ENCODE measurements at places on chromosomes 1 and 21. TPM values are rescaled to one million over a fixed set of nuclear protein-coding genes. Genes with fewer than 3 reads are reported as not detected.
A peak's percentile ranks its signal among the peaks of the same experiment; 100 is the strongest.

DNA sequence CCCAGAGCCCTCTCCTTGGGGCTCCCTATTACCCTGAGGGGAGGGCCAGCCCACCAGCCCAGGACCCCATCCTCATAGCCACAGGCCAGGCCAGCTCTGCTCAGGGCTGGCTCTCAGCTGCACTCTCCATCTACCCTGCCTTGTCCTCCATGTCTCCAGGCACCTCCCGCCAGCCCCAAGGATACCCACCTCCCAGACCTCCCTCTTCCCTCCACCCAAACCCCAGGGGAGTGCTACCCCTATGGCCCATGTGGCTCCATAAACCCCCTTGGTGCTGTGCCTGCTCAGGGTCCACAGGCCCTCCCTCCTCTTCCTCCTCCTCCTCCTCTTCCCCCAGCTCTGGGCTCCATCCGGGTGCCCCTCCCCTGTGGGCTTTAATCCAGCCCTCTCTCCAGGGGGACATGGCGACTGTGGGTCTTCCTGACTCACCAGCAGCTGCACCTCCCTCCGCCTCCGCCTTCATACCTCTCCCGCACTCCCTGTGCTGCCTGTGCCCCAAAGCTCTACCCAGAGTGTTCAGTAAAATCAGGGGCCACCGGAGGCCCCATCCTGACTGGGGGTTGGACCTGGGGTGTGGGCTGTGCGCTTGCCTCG, 9.1 kb downstream of the YBEY start:
- DNase-seq, result no peak

GRCh38 chr1:10132852-10133251, 77.5 kb upstream of the KIF1B start:
- no peak for DNase-seq

- DNase-seq, result no peak
These were observed 103.8 kb downstream of the SPATA17 start for GRCh38 chr1:217734973-217735372.

DNA sequence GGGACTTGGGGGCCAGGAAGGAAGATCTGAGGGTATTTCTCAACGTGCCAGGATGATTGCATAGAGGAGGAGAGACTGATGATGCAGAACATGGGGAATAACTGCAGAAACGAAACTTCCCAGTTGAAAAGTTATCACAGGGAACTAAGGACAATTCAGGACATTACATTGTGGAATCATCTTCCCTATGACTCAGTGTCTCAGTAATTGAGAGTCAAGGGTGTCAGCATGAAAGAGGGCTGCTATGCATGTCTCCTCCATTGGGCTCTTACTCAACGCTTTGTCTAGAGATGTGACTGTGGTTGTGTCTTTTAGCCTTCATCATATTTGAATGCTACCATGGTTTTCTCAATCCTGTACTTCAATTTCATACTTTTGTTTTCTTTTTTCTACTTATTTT, 48.9 kb upstream of the PTGFR start:
- DNase-seq, result no peak

DNA sequence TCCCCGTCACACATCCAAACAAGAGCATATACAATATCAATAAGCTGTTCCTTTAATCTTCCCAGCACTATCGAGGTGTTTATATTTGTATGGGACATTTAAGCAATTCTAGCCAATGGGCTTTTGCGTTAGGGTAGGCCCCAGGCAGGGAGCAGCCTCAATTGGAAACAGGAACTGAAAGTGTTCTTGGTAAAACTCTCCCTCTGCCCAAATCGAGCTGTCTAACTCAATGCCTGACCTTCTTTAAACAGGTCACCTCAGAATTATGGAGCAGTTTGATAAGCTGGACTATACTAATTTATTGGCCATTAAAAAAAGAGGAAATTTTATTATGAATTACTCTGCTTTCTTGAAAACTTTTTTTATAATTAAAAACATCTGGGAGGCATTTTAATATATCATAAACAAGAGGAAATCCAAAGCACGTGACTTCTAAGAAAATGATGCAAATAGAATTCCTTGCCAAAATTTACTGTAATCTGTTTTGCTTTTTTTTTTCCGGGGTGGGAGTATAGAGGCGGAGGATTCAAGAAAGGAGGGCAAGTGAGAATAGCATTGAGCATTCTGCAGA, 498.1 kb downstream of the LMO4 start:
- DNase-seq, result no peak

- peak; percentile 69 for DNase-seq
These were observed 2.6 kb downstream of the HDGF start for GRCh38 chr1:156748670-156749418.

DNA sequence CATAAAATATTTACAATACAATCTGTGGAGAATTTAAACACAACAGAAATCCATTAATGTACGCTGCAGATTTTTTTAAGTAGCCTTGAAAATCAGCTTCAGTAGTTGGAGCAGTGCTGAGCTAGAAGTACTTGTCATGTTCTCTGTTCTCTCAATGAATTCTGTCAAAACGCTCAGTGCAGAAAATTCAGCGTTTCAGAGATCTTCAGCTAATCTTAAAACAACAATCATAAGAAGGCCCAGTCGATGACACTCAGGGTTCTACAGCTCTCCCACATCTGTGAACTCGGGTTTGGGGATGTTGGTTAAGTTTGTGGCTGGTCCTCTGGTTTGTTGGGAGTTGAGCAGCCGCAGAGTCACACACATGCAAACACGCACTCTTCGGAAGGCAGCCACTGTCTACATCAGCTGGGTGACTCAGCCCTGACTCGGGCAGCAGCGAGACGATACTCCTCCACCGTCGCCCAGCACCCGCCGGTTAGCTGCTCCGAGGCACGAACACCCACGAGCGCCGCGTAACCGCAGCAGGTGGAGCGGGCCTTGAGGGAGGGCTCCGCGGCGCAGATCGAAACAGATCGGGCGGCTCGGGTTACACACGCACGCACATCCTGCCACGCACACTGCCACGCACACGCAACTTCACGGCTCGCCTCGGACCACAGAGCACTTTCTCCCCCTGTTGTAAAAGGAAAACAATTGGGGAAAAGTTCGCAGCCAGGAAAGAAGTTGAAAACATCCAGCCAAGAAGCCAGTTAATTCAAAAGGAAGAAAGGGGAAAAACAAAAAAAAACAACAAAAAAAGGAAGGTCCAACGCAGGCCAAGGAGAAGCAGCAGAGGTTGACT, 161.2 kb downstream of the RUNX1 start:
- peak; percentile 70 for DNase-seq

GRCh38 chr1:87600854-87601253, 272.2 kb downstream of the LMO4 start:
- no peak for DNase-seq

The DYNLT4 gene
- total RNA-seq, result 0.55 TPM

The SMIM1 gene
- total RNA-seq, result 4.9 TPM

DNA sequence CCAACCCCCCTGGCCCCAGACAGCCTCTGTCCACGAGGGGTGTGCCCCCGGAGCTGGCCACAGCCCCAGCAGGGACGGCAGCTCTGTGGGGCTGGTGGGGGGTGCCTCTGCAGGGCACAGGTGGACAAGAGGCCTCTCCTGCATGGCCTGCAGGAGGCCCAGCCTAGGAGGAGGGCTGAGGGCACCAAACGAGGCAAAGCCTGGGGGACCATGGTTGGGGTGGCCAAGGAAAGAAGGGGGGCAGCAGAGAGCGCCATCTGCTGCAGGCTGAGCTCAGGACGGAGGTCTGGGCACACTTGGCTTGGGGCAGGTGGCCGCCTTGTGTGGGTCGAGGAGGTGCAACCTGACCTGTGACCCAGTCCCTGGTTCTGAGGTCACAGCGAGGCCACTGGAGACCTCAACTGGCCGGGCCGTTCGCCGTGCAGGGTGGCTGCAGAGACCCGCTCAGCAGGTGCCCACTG, 27.3 kb downstream of the RRP1 start:
- DNase-seq, result no peak

The MAN1C1 gene
- total RNA-seq, result 39.4 TPM

DNA sequence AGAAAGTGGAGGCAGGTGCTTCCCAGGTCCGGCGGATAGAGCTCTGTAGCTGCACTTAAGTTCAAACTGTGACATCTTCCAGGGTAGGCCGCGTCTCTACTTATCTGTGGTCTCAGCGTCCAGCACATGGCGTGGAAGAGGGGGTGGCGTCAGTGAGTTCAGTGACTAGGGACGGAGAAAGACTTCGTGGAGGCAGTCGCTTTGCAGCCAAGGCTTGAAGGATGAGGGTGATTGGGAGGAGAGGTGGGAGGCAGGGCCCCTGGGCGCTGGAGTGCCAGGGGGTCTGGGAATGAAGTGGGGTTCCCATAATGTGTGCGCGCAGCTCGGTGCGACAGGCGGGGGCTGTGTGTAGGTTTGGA, 444 bp upstream of the AGO1 start:
- DNase-seq, result no peak

The KCNJ10 gene
- 0.28 TPM for total RNA-seq

DNA sequence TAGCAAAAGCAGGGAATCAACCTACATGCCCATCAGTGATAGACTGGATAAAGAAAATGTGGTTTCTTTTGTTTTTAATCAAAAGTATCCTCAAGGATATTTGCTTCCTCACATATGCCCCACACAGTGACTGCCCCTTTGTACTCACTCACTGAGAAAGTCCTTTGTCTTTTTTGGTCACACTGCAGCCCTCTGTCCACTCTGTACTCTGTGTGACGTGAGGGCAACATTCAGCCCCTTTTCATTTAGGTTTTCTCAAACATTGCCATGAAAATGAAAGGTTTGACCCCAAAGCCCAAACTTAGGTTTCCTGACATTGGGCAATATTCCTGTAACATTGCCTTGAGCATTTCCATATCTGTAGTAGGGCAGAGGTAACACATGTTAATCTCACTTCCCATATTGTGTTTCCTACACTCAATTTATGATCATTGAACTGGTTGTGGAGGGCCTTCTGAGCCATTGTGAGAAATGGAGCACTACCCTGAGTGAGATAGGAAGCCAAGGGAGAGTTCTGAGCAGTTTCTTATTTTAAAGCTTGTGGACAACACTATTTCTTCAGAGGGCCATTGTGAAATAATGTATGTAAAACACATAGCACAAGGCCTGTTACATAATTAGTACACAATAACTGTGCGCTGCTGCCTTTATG, 501.9 kb upstream of the C1orf87 start:
- DNase-seq, result no peak

DNA sequence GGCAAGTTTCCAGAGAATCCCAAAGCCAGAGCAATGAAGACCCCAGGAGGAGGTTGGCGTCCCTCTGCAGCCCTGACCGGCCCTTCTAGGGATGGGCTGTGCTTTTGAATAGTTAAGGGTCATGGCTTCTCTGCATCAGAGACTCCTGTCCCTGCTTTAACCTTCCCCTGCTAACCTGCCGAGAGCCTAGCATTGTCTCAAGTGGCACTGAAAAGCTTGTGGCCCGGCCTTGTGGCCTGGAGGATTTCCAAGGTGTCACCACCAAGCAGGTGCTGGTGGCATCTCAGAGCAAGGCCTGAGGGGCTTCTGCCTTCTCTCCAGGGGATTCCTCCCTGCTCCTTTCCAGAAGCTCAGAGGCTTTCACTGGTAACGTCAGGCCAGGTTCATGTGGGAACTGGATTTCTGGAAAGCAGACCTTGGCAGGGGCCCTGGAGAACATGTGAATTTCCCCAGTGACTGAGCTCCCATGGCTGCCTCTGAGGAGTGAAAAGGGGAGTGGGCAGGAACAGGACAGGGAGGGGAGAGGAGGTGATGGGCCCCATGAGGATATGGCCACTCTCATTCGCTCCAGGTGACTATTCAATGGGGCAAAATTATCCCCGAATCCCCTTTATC, 409.9 kb downstream of the PTPRU start:
- DNase-seq, result peak; percentile 22

- DNase-seq, result no peak
These were observed 288.4 kb downstream of the SMYD3 start for GRCh38 chr1:246218686-246219085.

- DNase-seq, result no peak
These were observed 52.4 kb downstream of the TMEM53 start for GRCh38 chr1:44621841-44622286.

- DNase-seq, result no peak
These were observed 93.1 kb downstream of the MRPS6 start for GRCh38 chr21:34166468-34166867.

DNA sequence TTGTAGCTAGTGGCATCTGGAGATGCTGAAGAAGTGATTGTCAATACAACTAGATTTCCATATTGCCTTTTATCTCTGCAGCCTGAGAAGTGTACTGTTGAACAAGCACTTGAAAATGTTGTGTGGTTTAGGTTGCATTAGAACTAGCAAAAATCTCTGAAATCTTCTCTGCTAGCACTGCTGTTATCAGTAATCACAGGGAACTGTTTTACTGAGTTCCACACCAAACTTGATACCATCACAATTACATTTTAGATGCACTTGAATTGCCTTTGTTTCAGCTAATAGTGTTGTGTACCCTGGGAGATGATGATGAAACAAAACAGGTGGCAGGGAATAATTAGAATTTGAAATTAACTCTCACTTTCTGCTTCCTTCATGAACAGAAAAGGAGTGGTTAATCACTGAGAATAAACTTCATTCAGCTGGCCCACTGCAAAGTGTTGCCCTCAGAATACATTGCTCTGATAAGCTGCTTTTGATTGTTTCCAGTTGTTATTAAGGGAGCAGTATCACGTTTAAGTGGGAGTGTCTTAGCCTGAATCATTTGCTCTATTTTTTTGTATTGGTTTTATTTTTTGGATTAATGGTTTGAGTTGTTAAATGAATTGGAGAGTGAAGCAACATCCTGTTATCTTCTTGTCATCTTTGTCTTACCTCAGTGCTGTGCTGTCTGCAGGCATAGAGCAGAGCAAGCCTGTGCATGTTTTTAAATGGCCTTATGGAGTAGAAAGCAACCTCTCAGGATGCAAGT, 13.0 kb downstream of the FAM20B start:
- DNase-seq, result no peak

The SFPQ gene
- total RNA-seq, result 55.9 TPM

GRCh38 chr1:23037081-23037740, 17.9 kb downstream of the KDM1A start:
- DNase-seq, result no peak

The CD160 gene
- not detected for total RNA-seq

DNA sequence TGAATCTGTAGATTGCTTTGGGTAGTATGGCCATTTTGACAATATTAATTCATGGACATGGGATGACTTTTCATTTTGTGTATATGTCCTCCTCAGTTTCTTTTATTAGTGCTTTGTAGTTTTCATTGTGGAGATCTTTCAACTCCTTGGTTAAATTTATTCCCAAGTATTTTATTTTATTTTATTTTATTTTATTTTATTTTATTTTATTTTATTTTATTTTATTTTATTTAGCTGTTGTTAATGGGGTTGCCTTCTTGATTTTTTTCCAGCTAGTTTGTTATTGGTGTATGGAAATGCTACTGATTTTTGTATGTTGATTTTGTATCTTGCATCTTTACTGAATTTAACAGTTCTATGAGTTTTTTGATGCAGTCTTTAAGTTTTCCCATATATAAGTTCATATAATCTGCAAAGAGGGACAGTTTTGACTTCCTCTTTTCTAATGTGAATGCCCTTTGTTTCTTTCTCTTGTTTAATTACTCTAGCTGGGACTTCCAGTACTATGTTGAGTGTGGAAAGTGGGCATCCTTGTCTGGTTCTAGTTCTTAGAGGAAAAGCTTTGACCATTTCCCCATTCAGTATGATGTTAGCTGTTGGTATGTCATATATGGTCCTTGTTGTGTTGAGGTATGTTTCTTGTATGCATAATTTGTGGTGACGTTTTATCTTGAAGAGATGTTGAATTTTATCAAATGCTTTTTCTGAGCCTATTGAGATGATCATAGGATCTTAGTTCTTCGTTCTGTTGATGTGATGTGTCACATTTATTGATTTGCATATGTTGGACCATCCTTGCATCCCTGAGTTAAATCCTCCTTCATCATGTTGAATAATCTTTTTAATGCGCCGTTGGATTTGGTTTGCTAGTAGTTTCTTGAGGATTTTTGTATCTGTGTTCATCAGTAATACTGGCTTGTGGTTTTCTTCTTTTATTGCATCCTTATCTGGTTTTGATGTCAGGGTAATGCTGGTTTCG, 14.3 kb downstream of the CEPT1 start:
- no peak for DNase-seq

The GUCA2A gene
- not detected for total RNA-seq

The IVL gene
- total RNA-seq, result not detected

The MYOM3 gene
- 0.08 TPM for total RNA-seq
